Activated CD4-positive, alpha-beta T cell treated with anti-CD3 and anti-CD28 coated beads for 24 hours (primary cell): ENCODE measurements at places on chromosomes 11 and 22.

- no peak for DNase-seq
Measured at GRCh38 chr11:114136686-114137640, 77.5 kb downstream of the ZBTB16 start.

DNA sequence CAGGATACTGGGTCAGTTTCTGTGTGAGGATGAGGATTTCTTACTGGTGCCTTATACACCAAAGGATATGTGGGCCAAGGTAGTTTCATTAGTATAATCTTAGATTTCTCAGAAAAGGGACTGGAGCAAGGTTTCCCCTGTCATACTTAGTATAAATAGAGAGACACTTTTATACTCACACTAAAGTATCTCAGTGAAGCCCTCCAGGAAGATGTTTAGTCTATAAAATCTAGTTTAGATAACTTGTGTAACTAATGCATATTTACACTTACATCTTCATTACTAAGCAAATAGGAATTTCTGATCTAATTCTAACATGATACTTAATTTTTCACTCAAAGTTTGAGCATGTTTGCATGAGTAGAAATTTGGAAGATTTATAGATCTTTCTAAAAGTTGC, 11.1 kb downstream of the EMSY start:
- DNase-seq, result no peak

DNA sequence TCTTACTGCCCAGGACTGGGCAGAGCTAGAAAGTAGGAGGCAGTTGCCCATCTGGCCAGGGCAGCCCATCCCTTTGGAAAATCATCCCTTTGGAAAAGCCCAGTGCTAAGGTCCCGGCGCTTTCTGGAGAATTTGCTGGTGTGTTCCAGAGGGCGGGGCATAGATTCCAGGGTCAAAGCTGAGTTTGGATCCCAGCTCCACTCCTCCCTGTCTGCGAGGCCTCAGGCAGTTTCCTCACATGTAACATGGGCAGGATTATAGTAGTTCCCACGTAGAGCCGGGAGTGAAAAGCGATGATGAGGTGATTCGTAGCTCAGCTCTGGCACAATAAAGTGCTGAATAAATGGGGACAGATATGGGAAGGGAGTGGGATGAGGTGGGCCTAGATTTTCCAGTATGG, 31.4 kb upstream of the LRRC10B start:
- DNase-seq, result no peak

DNA sequence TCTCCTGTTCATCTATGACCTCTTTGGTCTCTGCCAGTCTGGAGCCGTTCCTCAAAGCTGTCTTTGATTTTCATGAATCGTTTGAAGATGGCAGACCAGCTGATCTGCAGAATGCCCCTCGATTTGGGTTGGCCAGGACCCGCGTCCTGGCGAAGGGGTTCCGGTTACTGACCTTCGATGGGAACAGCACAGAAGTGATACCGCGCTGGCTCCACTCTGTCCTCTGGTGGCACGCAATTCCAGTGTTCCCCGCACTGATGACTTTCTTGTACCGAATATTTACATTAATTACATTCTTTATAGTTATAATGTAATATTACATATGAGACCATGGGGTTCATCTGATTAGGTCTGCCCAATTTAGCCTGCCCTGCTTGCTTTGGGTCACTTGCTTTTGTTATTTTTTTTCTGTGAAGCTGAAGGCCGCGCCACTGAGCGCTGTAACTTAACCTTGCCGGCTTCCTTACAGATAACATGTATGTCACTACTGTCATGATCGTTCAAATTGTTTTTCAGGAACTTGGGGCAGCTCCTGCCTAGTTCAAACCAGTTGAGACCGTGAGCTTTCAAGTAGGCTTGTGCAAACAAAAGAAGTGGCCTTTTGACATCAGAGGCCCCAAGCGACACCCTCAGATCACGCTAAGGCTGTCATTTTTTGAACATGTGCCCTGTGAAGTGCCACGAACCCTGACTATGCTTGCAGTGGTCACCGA, 4.1 kb upstream of the USP18 start:
- no peak for DNase-seq

GRCh38 chr22:50733521-50734342, 4.3 kb upstream of the ACR start:
- no peak for DNase-seq

DNA sequence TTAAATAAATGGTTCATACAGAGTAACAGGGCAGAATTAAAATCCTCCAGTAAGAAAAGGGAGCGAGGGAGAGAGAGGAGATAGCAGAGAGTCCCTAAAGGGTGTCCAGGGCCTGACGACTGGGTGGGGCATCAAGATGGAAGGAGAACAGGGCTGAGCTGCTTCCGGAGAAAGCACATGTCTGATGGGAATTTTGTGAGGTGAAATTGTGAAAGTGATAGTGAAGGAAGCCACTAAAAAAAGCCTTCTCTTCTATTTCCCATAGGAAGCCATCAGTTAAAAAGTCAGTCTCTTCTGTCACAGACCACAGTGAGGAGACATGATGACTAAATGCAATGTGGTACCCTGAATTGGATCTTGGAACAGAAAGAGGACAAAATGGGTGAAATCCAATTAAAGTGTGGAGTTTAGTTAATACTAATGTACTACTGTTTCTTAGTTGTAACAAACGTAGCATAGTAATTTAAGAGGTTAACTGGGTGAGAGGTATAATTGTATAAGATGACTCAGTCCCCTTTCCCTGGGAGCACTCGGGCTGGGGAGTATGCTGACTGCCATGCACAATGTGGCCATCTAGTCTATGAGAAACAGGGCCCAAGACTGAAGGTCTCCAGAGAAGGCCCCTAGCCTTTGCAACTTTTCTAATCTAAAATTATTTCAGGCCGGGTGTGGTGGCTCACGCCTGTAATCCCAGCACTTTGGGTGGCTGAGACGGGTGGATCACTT, 29.5 kb upstream of the FCHSD2 start:
- no peak for DNase-seq

- no peak for DNase-seq
Measured at GRCh38 chr11:87917111-87917510, 258.1 kb downstream of the RAB38 start.

GRCh38 chr22:19063581-19064353, 58.4 kb downstream of the DGCR2 start:
- no peak for DNase-seq

DNA sequence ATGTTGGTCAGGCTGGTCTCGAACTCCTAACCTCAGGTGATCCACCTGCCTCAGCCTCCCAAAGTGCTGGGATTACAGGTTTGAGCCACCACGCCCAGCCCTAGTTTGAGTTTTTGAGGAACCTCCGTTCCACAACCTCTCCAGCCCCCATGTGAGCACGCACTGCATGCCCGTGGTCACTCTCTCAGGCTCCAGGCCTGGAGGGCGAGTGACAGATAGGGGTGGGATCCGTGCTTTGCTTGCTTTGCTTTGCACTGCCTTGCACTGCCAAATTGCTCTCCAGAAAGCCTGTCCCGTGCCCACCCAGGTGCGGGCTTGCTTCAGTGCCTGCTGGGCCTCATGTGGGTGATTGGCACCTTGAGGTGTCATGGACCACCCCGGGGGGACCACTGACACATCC, 29.9 kb downstream of the FGF4 start:
- no peak for DNase-seq

- DNase-seq, result no peak
Measured at GRCh38 chr22:29146091-29146560, 59.6 kb upstream of the EMID1 start.
